ENCODE measurements at places on chromosomes 6 and 20.

GRCh38 chr20:5100684-5101347 lies 18.9 kb downstream of the PCNA start:
- DNase-seq, result peak; percentile 35

GRCh38 chr6:9848094-9848493 lies 566.8 kb downstream of the TFAP2A start:
- DNase-seq, result no peak

DNA sequence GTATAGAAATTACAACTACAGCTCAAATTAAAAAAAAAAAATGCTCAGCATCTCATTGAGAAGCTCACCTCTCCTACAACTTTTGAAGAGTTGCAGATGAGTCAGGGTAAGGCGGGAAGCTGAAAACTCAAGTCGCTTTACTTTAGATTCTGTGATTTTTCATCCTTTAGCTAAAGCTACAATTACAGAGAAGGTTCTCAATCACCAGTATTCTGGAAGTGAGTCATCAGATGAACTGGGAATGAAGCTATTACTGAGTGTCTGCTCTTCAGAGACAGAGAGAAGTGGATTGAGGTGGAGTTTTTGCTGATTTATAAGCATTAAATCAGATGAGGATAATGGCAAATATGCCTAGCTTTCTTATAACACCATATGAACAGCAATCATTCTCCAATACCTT lies 91.9 kb downstream of the TFAP2A start:
- DNase-seq, result no peak

DNA sequence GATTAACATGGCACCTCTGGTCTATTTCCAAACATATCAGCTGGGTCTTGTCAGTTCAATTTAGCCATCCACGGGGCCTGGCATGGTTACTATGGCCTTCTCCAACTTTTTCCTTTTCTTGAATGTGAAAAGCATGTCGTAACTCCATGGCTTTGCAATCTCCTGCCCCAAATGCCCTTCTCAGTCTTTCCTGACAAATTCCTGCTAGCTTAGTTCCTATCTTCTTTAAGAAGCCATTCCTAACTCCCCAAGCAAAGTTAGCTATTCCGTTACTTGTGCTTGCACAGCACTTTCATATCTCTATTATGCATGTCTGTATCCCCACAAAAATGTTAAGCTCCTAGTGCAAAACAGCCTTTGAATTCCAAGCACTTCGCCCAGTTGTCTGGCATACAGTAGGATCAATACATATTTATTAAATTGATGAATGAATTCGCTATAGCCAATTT lies 105.6 kb downstream of the AIG1 start:
- no peak for DNase-seq

GRCh38 chr20:11387189-11387754 lies 530.4 kb upstream of the BTBD3 start:
- peak; percentile 71 for DNase-seq

DNA sequence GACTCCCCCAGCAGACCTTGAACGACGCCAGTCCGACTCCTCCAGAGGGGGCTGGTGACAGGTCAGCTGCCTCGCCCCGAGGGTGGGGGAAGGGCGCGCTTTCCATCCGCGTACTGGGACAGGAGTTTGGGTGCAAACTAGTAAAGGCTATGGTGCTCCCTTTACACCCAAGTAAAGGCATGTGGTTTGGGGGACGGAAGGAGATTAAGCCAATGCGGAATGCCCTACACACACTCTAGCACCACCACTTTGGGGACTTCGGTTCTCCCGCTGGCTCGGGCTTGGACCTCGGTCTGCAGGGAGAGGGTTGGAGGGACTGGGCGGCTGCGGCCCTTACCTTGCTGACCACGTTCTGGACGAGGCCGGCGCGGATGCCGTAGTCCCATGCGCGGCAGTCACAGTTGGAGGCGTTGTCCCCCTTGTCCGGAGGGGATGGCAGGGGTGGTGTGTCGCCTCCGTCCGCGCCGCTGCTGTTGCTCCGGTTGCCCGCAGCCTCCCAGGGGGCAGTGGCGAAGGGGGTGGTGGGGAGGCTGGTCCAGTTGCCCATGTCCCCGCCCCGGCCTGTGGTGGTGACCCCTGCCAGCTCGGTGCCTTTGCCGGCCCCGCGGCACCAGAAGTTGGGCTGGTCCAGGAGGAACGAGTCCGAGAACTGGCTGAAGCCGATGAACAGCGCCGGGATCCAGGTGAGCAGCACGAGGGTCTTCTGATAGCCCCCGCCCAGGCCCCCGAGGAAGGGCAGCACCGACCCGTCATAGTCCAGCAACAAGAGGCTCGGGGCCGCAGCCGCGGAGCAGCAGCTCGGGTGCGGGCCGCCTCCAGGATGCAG lies 1.1 kb downstream of the SLC22A23 start:
- no peak for DNase-seq

All from GM04504 (cell line).